GM12878 (cell line): ENCODE measurements at places on chromosomes 3 and 15. TPM values are rescaled to one million over a fixed set of nuclear protein-coding genes. Genes with fewer than 3 reads are reported as not detected.

DNA sequence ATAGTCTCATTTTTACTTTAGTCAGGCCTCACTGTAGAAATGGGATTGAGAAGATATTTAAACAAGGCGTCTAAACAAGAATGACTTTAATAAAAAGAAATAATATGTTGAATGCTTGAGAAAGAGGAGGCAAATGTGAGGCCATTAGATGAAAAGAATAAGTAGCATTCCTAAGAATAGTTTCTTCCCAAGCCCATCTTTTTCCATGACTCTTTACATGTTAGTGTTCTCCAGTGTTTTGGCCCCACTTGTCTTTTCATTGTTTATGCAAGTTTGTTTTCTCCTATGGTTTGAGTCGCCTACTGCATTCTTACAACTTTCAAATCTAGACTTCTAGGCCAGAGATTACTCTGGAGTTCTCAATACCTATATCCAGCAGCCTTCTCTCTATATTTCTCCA lies 39.0 kb downstream of the TSC22D2 start:
- no peaks in the 10 kb centered on the region for H3K36me3 ChIP-seq
- no peak overlapping the region for H3K4me3 ChIP-seq
- no peak overlapping the region for H3K27ac ChIP-seq
- DNase-seq: no peak
- H3K4me1 ChIP-seq: no peaks in the 10 kb centered on the region

DNA sequence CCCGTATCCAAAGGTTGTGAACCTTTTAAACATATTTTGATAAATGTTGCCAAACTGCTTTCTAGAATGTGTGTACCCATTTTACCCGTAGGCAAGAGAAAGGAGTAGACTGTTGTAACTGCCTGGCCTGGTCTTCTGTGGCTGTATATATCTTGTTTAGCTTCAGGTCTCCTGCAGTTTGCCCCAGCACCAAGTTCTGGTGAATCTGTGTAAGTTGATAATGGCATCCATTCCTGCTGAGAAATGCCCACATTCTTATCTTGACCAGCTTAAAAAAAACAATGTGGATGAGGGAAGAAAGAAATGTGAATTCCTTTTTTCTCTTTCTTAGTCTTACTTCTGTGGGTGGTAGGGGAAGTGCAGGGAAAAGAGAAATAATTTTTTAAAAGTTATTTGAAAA lies 53.3 kb upstream of the TLE3 start:
- H3K36me3 ChIP-seq: no peaks in the 10 kb centered on the region
- H3K27ac ChIP-seq: no peak overlapping the region
- DNase-seq: no peak
- no peak overlapping the region for H3K4me3 ChIP-seq
- no peaks in the 10 kb centered on the region for H3K4me1 ChIP-seq

DNA sequence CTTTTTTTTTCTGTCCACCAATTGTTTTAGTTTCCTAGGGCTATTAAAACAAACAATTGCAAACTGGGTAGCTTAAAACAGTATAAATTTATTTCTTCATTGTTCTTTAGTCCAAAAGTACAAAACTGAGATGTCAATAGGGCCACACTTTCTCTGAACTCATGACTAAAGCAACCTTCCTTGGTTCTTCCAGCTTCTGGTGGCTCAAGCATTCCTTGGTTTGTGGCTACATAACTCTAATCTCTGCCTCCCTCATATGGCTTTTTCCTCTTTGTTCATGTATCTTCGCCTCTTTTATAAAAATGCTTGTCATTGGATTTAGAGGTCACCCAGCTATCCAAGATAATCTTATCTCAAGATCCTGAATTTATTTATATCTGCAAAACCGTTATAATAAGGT lies 914.5 kb upstream of the EPHA6 start:
- H3K27ac ChIP-seq: no peak overlapping the region
- no peak for DNase-seq
- H3K27me3 ChIP-seq: no peaks in the 10 kb centered on the region

DNA sequence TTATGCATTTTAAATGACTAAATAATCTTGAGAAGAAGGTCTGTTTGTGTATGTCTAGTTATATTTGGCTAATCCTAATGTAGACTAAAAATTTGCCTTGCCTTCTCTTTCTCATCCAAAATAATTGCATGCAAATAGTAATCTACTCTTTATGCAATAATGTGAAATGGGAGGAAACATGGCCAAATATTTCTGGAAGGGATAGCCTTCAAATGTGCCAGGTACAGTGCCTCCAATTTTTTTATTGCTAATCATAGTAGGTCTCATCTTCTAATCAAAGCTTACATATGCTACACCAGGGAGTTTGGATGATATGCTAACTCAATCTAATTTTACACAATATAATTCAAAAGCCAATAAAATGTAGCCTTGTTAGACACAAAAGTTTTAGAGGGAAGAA lies 911.3 kb downstream of the NAALADL2 start:
- no peak for DNase-seq
- H3K36me3 ChIP-seq: no peaks in the 10 kb centered on the region
- H3K27ac ChIP-seq: no peak overlapping the region
- no peaks in the 10 kb centered on the region for H3K27me3 ChIP-seq
- H3K4me3 ChIP-seq: no peak overlapping the region

DNA sequence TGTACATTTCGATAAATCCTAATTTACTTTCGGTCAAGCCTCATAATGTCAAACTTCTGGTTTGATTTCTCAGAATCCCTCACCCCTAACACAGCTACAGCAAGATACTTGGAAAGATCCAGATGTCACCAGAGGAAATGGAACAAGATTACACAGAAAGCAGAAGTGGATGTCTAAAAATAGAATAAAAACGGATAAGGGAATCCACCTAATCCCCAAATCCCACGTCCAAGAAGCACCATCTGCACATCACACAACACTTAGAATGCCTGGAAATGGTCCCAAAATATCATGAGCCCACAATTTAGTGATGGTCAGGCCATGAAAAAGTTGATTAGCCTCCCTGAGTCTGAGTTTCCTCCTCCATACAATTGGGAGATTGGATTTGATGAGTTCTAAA lies 61.7 kb downstream of the AGTR1 start:
- no peaks in the 10 kb centered on the region for H3K27me3 ChIP-seq
- H3K36me3 ChIP-seq: no peaks in the 10 kb centered on the region
- H3K27ac ChIP-seq: no peak overlapping the region
- H3K4me1 ChIP-seq: no peaks in the 10 kb centered on the region
- DNase-seq: no peak

DNA sequence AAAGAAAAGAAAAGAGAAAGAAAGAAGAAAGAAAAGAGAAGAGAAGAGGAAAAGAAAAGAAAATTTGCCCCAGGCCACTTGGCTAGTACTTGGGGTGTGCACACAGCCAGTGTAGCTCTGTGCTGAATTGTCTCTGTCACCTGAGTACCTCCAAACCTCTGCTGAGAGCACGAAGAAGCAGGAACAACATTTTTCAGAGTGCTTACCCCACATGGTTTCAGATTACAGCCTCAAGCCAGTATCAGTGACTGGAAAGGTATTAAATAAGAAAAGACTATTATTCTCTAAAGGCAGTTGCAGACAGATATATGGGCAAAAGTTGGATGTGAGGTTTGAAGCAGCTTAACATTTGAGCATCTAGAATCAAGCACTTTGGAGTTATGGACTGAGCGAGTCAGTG lies 113.3 kb upstream of the PHLDB2 start:
- no peak for DNase-seq
- no peaks in the 10 kb centered on the region for H3K27me3 ChIP-seq
- H3K36me3 ChIP-seq: no peaks in the 10 kb centered on the region
- H3K4me3 ChIP-seq: no peak overlapping the region

GRCh38 chr3:57141719-57142410 lies 23.3 kb downstream of the IL17RD start:
- no peaks in the 10 kb centered on the region for H3K36me3 ChIP-seq
- no peak overlapping the region for H3K27ac ChIP-seq
- 0 out of 2 replicates have a peak, but pooled peaks cover 5% of the 10 kb centered on the region for H3K27me3 ChIP-seq
- no peak overlapping the region for H3K4me3 ChIP-seq

DNA sequence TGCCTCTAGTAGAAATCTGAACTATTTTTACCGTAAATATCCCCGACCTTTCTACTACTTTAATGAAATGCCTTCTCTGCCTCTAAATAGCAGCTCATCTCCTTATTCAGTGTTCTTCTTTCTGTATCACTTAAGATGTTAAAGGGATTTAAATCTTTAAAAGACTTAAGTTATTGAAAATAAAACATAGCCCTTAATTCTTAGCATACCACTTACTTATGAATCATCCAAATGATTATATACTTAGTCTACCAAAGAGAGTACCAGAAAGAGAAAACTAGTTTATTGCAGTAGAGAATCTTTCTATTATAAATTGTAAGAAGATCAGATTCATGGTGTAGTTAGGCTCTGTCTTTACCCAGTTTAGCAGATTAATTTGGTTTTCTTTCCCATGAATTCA lies 802.0 kb downstream of the TBL1XR1 start:
- H3K36me3 ChIP-seq: no peaks in the 10 kb centered on the region
- no peak for DNase-seq
- no peaks in the 10 kb centered on the region for H3K4me1 ChIP-seq

GRCh38 chr3:136194409-136195257 lies 1.5 kb downstream of the MSL2 start:
- peak overlapping the region; percentile 83 for H3K4me3 ChIP-seq
- peak; percentile 24 for DNase-seq
- H3K4me1 ChIP-seq: peaks cover 9% of the 10 kb centered on the region
- H3K27me3 ChIP-seq: no peaks in the 10 kb centered on the region
- peak overlapping the region; percentile 99 for H3K27ac ChIP-seq
- H3K36me3 ChIP-seq: peaks cover 2% of the 10 kb centered on the region; the same call in 1 of the 2 replicates

DNA sequence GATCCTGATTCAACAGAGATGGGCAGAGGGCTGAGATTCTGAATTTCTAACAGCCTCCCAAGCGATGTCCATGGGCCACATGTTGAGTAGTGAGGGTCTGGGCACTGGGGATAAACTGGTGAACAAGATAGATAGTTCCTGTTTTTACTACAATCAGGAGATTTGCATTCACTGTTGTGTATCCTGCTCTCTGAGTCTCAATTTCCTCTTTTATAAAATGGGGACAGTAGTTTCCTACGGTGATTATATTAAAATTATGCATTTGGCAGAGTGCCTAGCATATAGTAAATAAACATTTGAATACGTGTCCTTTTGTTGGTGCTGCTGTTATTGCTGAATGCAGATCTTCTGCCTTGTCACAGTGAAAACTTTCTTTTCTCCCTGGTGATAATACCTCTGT lies 102.5 kb downstream of the MYH15 start:
- no peak for DNase-seq
- H3K36me3 ChIP-seq: no peaks in the 10 kb centered on the region
- no peaks in the 10 kb centered on the region for H3K27me3 ChIP-seq
- H3K4me1 ChIP-seq: peaks cover 4% of the 10 kb centered on the region; the same call in 1 of the 2 replicates

DNA sequence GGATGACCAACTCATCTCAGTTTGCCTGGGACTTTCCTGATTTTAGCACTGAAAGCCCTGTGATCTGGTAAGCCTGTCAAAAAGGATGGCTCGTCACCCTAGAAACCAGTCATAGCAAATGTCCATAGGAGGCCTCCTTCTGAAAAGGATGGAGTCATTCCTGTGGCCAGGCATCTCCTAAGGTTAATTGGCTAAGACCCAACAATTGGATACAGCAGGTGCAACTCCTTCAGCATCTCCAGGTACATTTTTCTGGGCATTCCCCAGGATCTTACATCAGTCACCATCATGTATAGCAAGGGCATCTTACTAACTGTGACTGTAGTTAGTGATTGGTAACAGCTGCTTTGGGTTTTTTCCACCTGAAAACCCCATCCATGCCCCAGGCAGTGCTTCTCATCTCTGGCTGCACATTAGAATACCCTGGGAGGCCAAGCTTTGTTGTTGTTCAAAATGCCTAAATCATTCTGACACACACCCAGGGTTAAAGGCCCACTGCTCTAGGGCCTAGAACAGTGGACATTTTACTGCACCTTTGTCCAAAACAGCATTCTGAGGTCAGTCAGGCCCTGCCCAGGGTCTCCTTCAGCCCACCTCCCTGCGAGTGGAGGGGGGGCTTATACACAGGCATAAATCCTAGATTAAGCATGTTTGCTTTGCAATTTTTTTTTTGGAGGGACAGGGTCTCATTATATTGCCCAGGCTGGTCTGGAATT lies 28.3 kb upstream of the GALNT15 start:
- no peaks in the 10 kb centered on the region for H3K27me3 ChIP-seq
- H3K36me3 ChIP-seq: no peaks in the 10 kb centered on the region
- H3K27ac ChIP-seq: peak overlapping the region; percentile 47
- H3K4me3 ChIP-seq: no peak overlapping the region
- H3K4me1 ChIP-seq: peaks cover 13% of the 10 kb centered on the region; the same call in 1 of the 2 replicates
- peak; percentile 44 for DNase-seq

GRCh38 chr15:80264031-80264430 lies 12.0 kb upstream of the CTXND1 start:
- 0 out of 2 replicates have a peak, but pooled peaks cover 2% of the 10 kb centered on the region for H3K27me3 ChIP-seq
- no peak overlapping the region for H3K27ac ChIP-seq
- no peak overlapping the region for H3K4me3 ChIP-seq
- DNase-seq: no peak
- no peaks in the 10 kb centered on the region for H3K4me1 ChIP-seq

- no peak for DNase-seq
- no peaks in the 10 kb centered on the region for H3K4me1 ChIP-seq
- no peak overlapping the region for H3K27ac ChIP-seq
- H3K27me3 ChIP-seq: no peaks in the 10 kb centered on the region
- H3K36me3 ChIP-seq: peaks cover 4% of the 10 kb centered on the region; the same call in 1 of the 2 replicates
Measured at GRCh38 chr3:53817211-53817610, 29.0 kb downstream of the CHDH start.

- DNase-seq: no peak
- 0 out of 2 replicates have a peak, but pooled peaks cover 8% of the 10 kb centered on the region for H3K4me1 ChIP-seq
- peak overlapping the region; percentile 98 for H3K4me3 ChIP-seq
- no peaks in the 10 kb centered on the region for H3K27me3 ChIP-seq
Measured at GRCh38 chr15:78438619-78439285, 736 bp downstream of the IREB2 start.

- DNase-seq: no peak
- no peaks in the 10 kb centered on the region for H3K4me1 ChIP-seq
- H3K27me3 ChIP-seq: no peaks in the 10 kb centered on the region
- H3K27ac ChIP-seq: no peak overlapping the region
Measured at GRCh38 chr15:48388910-48389309, 57.7 kb downstream of the DUT start.

DNA sequence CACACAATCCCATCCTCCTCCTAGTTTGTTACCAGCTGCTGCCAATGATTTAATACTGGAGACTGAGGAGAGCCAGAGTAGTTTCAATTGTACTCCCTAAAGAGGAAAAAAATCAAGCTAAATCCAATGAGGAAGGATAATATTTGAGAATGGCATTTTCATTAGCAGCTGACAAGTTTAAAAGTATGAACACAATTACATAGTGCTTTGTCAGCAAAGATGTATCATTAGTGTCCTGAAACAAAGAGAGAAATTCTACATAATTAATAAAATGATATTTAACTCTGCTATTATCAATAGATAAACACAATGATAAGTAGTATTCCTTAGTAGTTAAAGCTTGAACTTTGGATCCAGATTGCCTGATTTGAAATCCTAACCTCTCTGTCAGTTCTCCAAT lies 163.9 kb downstream of the FGF12 start:
- no peak overlapping the region for H3K4me3 ChIP-seq
- H3K27ac ChIP-seq: no peak overlapping the region
- no peaks in the 10 kb centered on the region for H3K4me1 ChIP-seq

Gene ACSBG1
- total RNA-seq: 0.49 and 1.1 TPM in 2 replicates

Gene ACKR4
- total RNA-seq: 0.10 TPM in 1 of 2 replicates, not detected in the other

Gene RETNLB
- not detected in 2 replicates for total RNA-seq

Gene ATP13A4
- 1.0 TPM in 2 replicates for total RNA-seq

Gene SLC6A20
- 1.5 and 3.5 TPM in 2 replicates for total RNA-seq

Gene KBTBD12
- total RNA-seq: not detected in 2 replicates

Gene TRH
- total RNA-seq: not detected in 2 replicates

Gene OR5K4
- not detected in 2 replicates for total RNA-seq

Gene FETUB
- total RNA-seq: not detected in 2 replicates

Gene MGLL
- total RNA-seq: 103 and 112 TPM in 2 replicates

Gene SST
- 0.38 TPM in 1 of 2 replicates, not detected in the other for total RNA-seq

Gene UPK1B
- total RNA-seq: not detected in 2 replicates

Gene RARB
- not detected in 2 replicates for total RNA-seq
